ENCODE measurements at places on chromosomes 1 and 21.
A peak's percentile ranks its signal among the peaks of the same experiment; 100 is the strongest.

- no peak for DNase-seq
Measured at GRCh38 chr1:150076066-150076465, 8.5 kb downstream of the VPS45 start.

DNA sequence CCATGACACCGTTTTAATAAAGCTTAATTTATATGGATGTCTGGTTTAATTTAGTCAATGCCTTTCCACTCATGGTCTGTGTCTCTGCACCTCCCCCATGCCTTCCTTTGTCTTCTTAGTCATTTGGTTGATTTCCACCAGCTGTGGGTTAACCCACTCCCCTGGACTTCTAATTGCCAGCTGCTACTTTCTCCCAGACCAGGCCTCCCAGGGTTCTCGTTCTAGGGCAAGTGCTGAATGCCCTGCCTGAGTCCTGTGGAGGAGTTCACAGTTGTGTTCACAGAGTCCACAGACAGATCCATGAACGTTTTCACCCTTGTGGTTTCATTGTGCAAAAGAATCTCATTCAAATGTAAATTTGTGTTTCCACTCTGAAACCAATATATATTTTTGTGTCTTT lies 243.4 kb downstream of the NUF2 start:
- DNase-seq, result no peak

- no peak for DNase-seq
Measured at GRCh38 chr1:226512076-226512728, 36.4 kb upstream of the STUM start.

DNA sequence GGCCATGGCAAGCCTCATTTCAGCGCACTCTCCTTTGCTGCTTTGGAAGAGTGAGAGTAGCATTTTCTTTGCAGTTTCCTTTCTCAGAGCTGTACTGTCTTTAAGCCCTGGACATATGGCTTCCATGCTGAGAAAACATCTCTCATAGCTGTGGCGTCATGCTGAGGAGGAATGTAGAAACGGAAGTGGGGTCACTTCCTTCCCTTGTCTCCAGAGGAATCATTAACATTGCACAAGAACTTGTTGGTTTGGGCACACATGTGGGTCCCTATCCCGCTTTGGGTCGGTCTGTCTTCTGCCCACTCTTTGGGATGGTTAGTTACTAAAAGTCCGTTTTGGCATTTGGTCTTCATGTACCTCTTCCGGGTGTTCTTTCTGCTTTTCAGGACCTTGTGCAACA lies 5.6 kb downstream of the MFN2 start:
- no peak for DNase-seq

- DNase-seq, result no peak
Measured at GRCh38 chr1:151512326-151512725, 1.1 kb downstream of the CGN start.

DNA sequence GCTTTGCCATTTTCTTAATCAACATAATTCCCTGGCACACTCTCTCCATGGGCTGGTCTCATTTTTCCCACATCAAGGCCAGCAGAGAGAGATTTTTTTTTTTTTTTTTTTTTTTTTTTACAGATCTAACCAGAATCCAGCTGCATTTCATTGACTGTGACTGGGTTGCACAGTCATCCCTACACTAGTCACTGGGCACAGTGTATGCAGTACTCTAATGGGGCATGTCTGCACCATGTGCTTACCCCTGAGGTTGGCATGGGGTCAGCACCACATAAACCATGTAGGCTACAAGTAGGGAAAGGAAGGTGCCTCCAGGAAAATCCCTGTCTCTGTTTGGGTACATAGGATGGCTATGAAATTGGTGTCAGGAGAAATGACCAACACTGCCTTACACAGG lies 64.1 kb upstream of the LRP8 start:
- DNase-seq, result no peak

GRCh38 chr1:112396653-112397471 lies 848 bp downstream of the CTTNBP2NL start:
- no peak for DNase-seq

DNA sequence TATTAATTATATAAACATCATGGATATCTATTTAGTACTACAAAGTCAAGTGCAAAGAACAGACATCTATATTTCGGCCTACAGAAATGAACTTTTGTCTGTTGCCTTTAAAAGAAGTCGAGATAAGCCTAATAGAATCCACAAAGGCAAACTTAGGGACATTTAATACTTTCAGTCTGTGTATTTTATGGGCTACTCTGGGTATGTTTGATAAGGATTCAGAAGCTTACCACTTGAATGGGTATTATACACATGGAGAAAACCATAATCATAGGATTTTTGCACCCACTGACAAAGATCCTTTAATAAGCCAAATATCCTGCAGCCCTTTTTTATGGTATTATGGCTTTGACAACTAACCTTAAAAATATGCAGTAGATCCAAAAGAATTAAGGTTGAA lies 224.8 kb downstream of the LMO4 start:
- DNase-seq, result no peak

DNA sequence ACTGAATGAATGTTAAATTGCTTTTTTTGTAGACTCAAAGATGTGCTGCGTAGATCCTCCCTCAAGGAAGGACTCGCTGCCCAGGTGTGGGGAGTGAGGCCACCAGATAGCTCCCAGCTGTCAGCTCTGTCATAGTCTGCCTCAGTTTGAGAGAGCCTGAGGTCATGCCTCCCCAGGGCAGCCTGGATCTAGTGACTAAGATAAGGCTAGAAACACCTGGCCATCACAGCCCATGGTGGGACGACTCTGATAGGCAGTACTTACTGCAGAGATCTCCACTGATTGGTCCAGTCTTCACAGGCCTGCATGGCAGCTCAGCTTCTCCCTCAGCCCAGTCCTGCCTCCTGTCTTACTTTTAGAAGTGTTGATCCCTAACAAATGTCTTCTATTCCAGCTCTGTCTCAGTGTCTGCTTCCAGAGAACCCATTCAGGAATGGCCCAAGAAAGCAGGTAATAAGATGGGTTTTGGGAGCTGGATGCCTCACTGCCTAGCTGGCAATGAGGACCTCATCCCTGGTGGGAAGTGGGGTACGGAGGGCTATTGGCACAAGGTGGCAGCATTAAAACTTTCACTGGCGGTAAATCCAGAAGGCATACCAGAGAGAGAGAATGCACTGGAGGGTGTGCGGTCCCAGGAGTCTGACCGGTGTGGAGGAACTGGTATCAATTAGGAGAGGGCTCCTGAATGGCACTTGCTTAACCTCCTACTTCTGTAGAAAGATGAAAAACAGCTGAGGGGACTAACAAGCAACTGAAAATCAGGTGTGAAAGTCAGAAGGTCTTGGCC lies 55.3 kb upstream of the GPR37L1 start:
- no peak for DNase-seq

GRCh38 chr1:9035226-9035625 lies 9.0 kb upstream of the SLC2A7 start:
- no peak for DNase-seq

DNA sequence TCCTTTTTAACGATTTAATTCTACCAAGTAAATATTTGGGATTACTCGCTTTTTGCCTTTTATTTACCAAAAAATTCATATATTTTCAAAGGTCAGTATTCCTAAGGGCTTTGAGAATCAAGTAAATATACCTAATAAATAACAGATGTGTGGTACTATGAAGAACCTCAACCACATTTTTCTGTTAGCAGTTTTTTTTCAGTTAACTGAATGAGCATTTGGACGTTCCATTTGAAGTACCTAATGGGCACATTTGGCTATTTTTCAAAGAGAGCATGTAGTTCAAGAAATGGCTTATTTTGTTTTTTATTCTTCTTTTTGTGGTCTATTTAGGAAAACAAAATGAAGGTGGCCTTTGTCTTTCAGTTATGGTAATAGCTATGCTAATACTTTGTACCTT lies 253.0 kb downstream of the GPR52 start:
- DNase-seq, result peak; percentile 31

DNA sequence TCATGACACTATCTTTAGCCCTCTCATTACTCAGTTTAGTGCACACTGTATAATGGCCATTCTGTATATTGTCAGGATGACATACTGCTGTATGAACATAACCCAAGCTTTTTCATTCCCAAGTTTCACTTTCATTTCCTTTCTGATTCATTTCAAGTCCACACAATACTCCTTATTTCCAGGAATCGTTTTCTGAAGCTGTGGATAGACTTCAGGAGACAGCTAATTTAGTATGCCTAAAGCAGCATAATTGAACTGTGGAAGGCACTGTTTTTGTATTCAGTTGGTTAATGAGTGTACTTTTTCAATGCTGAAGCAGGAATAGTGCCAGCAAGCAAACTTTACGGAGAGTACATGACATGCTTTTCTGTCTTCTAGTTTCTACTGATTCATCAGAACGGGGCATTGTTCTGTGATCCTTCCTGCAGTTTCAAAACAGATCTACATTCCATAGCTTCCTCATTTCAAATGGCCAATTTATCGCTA lies 578.5 kb upstream of the ZP4 start:
- DNase-seq, result no peak

- no peak for DNase-seq
Measured at GRCh38 chr1:184199036-184199435, 147.5 kb downstream of the TSEN15 start.

DNA sequence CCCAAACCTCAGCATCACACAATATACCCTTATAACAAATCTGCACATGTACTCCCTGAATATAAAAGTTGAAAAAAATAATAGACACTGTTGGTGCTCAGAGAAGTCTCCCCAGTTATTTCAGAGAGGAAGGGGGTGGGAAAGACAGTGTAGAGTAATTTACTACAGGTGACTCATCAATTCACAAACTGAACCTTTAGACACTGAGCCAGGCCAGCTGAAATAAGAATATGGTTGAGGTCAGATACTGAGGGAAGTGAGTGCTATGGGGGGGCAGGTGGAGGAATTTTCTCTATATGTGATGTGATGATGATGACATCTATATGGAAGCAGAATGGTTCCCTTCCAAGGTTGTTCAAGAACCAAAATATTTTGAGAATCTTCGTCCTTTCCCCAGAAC lies 50.1 kb downstream of the MRPL39 start:
- no peak for DNase-seq

GRCh38 chr1:177116941-177117340 lies 47.6 kb downstream of the ASTN1 start:
- DNase-seq, result no peak

GRCh38 chr1:19815801-19816736 lies 986 bp upstream of the RNF186 start:
- DNase-seq, result no peak
